CD4-positive, alpha-beta T cell treated with Interleukin-15 for 1 hour (primary cell): ENCODE measurements at places on chromosomes 5 and 9.

DNA sequence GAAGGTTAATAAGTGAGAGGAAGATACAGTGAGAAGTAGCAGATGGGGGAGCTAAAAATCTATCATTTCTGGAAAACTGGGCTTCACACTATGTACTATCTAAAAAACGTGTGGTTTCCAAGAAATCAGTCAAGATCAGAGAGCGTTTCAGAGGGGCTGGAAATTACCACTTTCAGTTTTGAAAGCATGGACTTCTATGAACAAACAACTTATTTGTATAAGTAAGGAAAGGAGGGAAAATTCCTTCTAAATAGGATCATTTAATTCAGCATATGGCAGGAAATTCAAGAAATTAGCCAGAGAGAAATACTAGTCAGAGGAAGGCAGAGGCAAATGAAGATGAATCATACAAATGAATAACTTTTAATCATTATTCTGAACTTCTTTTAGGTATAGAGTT is 11.3 kb downstream of the TNC start:
- DNase-seq = no peak

DNA sequence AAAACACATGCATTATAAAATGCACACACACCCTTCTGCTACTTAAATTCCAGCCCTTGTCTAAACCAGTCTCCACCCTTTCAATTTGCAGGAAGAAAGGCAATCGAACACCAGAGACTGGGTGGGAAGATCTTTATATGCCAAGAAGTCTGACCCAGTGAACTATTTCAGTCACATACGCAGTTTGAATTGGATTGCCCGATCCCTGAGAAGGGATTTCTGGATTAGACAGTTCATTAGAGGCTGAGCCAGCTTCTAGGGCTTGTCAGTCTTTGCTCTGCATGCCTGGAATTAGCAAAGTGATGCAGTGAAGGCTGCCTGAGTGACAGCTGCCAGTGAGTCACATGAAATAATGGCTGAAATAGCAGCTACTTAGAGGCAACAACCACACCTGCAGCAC is 159.9 kb downstream of the PPP2R2B start:
- DNase-seq = no peak

DNA sequence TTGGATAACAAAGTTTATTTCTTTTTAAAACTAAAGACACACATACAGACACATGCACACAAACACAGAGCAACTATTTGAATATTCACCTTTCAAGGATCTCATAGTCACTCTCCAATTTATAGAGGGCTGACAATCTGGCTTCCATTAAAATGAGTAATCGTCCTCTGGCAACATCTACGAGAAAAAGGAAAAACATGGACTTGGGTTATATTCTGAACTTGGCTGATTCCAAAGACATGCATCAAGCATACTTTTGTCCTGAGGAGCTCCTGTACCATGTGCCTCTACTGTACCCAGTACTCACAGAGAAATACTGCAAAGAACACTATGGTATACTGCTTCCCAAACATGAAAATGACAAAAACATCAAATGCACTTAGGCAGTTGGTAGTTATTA is 15.4 kb downstream of the IARS1 start:
- no peak for DNase-seq

- no peak for DNase-seq
Observed at GRCh38 chr5:78235289-78235688, 59.2 kb downstream of the AP3B1 start.

- DNase-seq = no peak
Observed at GRCh38 chr5:16411235-16411634, 54.4 kb downstream of the ZNF622 start.

DNA sequence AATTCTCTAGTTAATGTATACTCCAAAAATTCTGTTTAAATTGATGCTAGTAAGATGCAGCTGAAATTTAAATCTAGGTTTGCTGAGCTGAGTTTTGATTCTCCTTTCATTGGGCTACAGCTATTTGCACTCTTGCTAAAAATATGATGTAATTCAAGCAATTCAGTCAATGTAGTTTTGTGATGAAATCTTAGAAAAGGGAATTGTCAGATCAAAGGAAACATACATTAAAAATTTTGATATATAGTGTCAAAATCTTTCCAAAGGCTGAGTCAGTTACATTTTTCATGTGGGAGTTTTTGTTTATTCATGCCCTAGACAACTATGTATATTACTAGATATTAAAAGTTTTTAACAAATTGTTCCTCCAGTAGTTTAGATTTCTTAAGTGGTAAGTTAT is 334.9 kb upstream of the DAB2 start:
- no peak for DNase-seq

GRCh38 chr5:146199176-146199815 is 4.1 kb upstream of the RBM27 start:
- DNase-seq = no peak

- no peak for DNase-seq
Observed at GRCh38 chr9:135087489-135087792, at the start of gene OLFM1. TSS of gene OLFM1 (plus strand) at chr9:135087668. CDS start at chr9:135087990, 322 bp downstream.

GRCh38 chr5:38651806-38652205 is 95.4 kb upstream of the LIFR start:
- no peak for DNase-seq

- DNase-seq = no peak
Observed at GRCh38 chr5:170039830-170040229, 59.5 kb upstream of the INSYN2B start.

- no peak for DNase-seq
Observed at GRCh38 chr9:109497226-109498153, 617 bp downstream of the PTPN3 start.

GRCh38 chr9:79021084-79021483 is 550.7 kb upstream of the TLE4 start:
- DNase-seq = no peak

DNA sequence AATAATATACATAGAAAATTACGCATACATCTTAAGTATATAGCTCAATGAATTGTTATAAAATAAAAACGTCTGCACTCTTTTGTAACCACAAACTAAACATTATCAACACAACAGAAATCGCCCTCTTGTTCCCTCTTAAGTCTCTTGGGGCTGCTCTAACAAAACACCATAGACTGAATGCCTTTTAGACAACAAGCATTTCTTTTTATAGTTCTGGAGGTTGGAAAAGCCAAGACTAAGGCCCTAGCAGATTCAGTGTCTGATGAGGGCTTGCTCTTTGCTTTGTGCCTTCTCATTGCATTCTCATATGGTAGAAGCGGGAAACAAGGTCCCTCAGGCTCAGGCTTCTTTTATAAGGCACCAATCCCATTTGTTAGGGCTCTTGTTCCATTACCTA is 4.9 kb upstream of the IFNB1 start:
- DNase-seq = no peak

- DNase-seq = no peak
Observed at GRCh38 chr9:90698871-90699440, 56.3 kb upstream of the DIRAS2 start.

DNA sequence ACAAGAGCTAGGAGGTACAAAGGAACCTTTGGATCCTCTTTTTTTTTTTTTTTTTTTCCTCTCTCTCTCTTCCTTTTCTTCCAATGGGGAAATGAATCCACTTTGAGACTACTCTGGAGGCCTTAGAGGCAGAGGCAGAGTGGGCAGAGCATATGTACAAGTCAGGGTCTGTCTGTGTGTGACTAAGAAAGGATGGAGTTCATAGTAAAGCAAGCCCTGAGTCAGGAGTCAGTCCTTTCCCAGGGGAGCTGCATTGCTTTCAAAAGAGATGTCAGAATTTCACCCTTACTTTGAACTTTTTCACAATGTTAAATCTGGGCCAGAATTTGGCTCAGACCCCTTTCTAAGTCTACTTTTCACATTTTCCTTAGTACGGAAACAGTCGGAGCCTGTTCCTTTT is 792.4 kb upstream of the C9orf72 start:
- DNase-seq = no peak

GRCh38 chr9:35905051-35905781 is 786 bp upstream of the HRCT1 start:
- DNase-seq = no peak

DNA sequence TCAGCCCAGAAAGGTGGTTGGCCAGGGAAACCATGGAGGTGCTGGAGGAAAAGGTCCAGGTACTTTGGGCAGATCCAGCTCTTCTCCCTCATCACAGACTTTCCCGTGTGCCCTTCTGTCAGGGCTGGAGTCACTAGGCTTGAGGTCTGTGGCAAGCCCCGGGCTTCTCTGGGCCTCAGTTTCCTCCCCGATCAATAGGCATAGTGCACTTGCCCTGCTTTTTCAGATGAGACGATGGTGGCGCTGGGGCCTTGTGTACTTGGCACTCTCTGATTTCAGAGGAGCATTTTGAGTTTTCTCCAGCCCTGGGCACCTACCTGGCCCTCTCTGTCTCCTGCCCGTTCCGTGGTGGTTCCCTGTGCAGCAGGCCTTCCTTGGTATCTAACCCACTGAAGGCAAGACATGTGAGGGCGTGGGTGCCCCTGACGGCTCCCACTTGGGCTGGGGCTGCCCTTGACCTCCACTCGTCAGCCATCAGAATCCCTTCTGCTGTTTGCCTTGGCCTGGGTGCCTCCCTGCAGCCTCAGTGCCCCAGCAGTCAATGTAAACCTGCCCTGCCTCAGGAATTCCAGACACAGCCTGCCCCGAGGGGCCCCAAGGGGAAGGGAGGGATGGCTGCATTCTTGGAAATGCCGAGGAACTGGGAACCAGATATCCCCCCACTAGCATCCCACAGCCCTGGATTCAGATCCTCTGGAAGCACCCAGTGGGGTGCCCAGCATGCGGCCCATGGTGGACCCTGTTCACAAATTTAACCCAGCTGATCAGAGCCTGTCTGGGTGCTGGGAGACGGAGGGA is 66.3 kb upstream of the COL5A1 start:
- no peak for DNase-seq

DNA sequence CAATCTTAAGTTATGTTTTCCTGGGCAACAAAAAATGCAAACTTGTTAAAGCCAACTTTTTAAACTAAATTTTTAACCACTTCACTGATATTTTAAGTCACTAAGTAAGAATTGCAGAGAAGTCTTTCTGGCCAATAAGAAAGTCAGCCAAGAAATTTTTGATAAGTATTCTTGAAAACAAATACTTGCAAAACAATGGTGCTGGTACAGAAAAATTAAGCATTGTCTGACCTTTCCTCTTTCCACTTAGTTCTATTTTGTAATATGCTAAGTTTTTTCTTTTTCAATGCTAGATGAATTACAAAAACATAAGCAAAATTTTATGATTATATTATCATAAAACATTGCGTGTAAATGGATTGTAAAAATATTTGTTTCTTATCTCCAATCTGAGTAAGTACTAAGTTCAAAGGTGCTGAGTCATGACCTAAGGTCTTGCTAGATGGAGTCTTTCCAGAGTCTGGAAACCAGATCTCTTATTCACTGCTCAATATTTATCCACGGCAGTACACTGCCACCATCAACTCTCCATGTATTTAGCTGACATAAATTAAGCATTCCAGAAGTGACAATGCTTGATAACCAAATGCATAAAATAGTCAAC is 139.7 kb downstream of the MEF2C start:
- no peak for DNase-seq

DNA sequence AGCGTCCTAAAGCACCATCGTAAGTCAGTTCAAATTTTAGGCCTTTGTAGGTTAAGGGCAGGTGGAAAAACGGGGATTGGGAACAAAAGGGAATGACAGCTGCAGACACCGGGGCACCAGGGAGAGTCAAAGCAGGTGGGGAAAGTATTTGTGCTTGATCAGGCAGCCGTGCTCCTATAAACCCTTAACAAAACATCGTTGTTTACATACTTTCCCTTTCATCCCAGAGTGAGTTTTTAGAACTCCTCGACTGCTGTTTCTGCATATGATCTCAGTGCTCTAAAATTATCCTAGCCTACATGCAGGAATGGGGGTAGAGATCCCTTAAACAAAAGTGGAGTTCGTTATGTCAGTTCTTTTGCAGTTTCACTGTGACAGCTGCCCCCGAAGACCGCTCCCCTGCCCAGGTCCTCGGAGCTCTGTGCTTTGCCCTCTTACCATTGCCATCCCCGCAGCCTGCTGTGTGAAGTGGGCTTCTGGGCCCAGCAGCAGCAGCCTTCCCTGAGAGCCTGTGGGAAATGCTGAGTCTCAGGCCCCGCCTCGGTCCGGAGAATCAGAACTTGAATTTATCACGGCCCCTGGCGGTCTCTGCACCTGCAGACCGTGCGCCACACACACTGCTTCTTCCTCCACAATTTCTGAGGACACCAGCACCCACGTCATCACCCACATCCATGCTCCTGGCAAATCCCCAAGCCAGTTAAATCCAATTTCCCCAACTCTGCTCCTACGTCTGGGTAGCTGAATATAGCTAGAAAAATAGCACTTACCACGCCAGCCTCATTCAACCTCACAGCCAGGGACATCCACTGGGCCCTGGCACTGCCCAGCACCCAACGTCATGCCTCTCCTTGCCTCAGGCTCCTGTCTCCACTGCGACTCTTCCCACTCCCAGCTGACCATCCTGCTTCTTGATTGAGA is 86.8 kb downstream of the NSUN2 start:
- no peak for DNase-seq

DNA sequence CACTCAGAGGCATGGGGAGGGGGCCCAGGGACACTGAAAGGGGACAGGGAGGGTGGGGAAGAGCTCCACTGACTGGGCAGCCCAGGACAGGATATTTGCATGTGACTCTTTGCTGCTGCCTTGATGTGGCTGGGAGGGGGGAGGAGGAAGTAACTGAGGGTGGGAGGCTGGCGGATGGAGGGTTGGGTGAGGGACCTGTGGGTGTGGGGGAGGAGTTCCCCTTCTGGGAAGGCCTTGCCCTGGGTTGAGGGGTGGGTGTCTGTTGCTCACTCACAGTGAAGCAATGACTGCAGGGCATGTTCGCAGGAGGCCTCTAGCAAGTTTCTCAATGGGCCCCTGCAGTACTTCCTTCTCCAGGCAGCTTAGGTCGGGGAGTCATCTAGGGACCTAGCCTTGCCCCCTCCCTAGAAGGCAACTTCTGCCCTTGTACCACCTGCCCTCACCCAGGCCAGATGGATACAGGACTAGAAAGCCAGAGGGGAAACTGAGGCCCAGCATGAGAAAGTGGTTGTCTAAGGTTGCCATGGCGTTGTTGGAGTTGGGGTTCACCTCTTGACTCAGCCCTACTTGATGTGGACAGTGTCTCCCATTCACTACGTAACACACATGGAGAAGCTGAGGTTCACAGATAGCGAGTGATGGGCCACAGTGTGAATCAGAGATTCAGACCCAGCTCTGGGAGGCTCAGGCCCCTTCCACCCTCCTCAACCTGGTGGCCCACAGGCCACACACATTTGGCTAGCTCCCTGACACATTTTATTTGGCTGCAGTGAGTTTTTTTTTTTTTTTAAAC is 3.0 kb downstream of the GRK6 start:
- DNase-seq = peak; percentile 93

DNA sequence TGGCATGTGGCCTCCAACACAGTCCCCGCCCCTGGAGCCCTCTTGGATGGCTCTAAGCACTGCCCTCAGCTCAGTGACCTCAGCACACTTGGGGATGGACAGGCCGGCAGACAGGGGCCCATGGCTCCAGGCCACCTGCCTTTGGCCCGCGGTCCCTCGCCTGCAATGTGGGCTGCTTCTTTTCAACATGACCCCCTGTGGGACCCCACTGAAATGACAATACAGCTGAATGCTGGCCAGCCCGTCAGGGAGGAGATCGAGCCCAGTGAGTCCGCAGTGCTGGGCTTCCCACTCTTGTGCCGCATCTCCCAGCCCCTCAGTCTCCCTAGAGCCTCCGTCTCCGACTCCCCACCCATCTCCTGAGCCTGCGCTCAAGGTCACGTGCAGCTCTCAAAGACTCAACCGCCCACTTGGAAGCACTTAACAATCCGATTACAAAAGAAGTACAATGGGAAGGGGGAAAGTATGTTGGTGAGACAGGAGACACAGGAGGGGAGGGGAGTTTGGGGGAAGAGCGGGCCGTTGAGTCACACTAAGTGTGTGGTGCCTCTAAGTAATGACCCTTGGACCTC is 238.9 kb downstream of the HSPA4 start:
- DNase-seq = no peak
